ENCODE measurements at places on chromosomes 13 and 19. TPM values are rescaled to one million over a fixed set of nuclear protein-coding genes. Genes with fewer than 3 reads are reported as not detected.

DNA sequence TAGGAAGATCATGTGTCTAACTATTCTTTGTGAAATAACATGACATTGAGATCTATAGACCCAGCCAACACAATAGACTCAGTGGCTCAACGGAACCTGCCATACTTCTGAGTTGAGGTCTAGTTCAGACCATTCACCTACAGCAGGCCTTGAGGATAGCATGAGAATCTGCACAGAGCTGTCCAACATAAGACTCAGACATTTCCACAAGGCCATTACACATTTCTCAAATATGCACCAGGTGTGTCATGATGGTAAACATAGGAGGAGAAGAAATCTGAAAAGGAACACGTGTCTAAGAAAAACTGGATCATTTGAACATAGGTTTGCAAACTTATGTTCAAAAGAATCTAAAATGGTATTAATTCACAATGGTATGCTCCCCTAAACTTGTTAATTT is 421.4 kb downstream of the SLITRK6 start:
- DNase-seq, result no peak

DNA sequence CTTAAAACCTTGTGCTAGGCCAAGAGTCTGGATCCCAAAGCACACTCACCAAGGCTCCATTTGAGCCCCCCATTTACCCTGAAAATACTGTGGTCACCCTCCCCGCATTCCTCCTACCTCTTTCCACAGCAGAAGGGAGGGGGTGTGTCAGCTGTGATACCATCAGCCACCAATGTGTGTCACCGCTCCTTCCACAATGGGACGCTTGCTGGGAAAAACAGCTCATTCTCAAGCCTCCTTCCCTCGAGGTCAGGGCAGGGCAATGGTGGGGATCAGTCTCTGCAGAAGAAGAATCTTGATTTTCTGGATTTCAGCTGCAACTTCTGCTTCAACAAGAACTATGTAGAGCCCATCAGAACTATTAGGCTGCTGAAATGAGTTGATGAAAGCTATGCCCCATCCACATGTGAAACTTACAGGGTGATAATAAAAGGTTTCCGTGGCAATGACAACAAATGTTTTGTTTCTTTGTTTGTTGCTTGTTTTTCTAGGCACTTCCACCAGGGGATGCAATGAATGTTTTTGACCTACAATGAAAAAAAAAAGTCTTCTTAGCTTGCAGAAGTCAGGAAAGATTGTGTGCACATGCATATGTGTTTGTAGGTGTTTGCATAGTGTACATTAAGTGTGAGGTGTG is 26.4 kb upstream of the ZNF507 start:
- no peak for DNase-seq

Gene EFNA2
- total RNA-seq, result not detected

GRCh38 chr19:44700547-44700946 is 1.6 kb downstream of the CEACAM16 start:
- no peak for DNase-seq

GRCh38 chr19:35449359-35450043 is 1.4 kb downstream of the FFAR2 start:
- DNase-seq, result no peak

All from right atrium auricular region (tissue), 2 donors.